MV-4-11 (cell line): ENCODE measurements at places on chromosomes 11 and 22.

GRCh38 chr11:581752-582151 is 5.5 kb downstream of the PHRF1 start:
- DNase-seq: no peak

- DNase-seq: peak; percentile 7
Observed at GRCh38 chr11:42631220-42631843, 680.5 kb upstream of the API5 start.

- DNase-seq: peak; percentile 45
Observed at GRCh38 chr11:34243600-34244464, 114.0 kb downstream of the ABTB2 start.

GRCh38 chr11:1076061-1076665 is 1.5 kb downstream of the MUC2 start:
- DNase-seq: no peak

- DNase-seq: no peak
Observed at GRCh38 chr11:87356428-87356827, 318.7 kb downstream of the TMEM135 start.

GRCh38 chr11:68040101-68040956 is 1.5 kb downstream of the TCIRG1 start:
- peak; percentile 71 for DNase-seq

GRCh38 chr11:72460091-72460647 is 25.8 kb upstream of the CLPB start:
- DNase-seq: no peak

GRCh38 chr11:48141475-48142122 is 75.0 kb upstream of the OR4B1 start:
- DNase-seq: no peak

- DNase-seq: no peak
Observed at GRCh38 chr22:27372969-27373670, 428.4 kb downstream of the MN1 start.

DNA sequence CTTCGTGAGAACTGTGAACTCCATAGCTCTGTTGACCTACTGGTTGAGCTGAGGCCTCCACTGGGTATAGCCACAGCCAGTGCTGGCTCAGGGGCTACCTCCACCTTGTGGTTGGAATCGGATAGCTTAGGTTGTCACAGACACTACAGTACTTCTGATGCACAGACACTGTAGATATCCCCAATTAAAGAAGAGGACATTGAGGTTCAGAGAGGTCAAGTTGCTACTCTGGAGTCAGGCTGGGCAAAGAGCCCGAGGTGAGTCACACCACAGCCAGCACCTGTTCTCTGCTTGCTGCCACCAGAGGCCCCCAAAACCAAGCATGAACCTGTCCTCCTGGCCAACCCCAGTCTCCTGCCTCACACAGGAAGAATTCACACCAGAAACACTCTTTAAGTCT is 5.4 kb downstream of the UFD1 start:
- no peak for DNase-seq

DNA sequence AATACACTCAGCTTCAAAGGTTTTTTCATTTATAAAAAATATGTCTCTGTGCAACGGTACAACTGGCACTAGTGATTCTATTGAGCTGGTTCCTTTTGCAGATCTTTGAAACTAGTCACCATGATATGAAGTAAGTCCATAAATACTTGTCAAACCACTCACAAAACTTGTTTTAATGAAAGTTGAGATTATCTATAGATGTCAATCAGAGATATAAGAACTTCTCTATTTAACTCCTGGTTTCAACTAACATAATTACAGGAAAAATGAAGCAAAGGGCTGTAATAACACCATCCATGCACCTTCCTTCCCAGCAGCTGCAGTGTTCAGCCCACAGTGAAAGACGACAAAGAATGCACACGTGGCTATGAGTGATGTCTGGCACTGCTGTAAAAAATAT is 44.7 kb downstream of the TMEM123 start:
- no peak for DNase-seq

DNA sequence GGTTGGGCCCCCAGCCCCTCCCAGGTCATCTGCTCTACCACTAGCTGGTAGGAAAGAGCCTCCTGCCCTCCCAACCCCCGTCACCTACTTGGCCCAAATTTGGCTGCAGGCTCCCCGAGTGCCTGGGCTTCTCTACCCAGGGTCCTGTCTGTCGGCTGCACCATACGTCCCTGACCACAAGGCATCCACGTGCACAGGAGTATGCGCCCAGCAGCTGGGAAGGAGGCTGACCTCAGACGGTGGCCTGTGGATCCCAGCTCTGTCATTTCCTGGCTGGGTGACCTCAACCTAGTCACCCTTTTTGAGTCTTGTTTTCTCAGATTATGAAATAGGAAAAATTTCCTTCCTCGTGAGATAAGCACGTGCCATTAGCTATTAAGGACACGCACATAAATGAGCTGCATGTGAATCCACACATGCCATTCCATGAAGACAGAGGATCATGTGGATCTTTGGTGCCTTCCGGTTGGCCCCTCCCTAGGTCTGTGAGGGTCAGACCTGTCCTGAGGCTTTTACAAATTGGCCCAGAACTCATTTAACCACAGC is 13.7 kb downstream of the CYB561A3 start:
- DNase-seq: peak; percentile 58

- DNase-seq: no peak
Observed at GRCh38 chr11:75800728-75801361, 14.2 kb upstream of the UVRAG start.

DNA sequence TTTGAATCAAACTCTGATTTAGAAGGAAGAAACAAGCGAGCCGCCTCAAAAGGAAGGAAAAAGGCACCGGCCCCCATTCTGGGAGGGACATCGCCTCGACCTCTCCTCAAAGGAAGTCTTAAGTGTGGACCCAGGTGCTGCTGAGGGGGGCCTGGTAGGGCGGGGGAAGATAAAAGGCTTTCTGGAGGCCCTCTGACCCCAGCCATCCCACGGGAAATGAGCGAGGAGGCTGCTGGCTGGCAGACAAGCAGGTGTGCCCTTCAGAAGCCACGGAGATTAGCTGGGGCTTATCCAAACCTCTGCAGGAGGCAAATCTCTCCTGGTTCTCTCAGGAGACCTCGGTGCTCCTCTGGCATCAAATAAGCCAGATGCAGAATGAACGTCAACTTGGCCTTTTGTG is 171.4 kb upstream of the BLID start:
- no peak for DNase-seq

DNA sequence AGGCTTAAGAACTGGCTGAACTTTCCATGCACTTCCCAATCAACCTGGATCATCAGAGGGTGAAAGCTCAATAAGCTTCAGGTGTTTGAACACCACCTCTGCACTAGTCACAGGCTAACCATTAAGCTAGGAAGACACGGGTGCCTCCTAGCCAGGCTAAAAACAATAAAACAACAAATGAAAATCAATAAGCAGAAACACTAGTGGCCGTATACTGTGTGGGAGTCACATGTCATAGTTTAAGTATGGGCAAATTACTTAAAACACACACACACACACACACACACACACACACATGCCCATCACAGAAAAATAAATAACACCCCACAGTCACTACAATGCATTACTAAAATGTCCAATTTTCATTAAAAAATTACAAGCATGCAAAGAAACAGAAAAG is 85.2 kb downstream of the APOL5 start:
- no peak for DNase-seq

GRCh38 chr11:109106151-109106906 is 315.7 kb upstream of the C11orf87 start:
- DNase-seq: no peak

DNA sequence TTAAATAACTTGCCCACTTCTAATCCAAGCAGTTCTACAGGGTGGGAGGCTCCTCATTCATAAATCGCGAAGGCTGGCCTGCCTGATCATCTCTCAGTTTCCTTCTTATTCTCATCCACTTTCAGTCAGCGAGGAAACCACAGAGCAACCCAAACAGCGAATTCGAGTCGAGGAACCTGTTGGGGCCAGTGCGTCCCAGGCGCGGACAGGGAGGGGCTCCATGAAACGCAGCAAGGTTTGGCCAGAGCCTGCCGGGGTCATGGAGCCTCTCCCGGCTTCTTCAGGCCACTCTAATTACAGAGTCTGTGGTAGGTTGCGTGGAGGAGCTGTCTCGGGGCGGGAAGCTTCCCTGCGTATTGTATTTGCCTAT is 741 bp upstream of the NAV2 start:
- peak; percentile 34 for DNase-seq

GRCh38 chr11:2089536-2090165 is 49.5 kb downstream of the IGF2 start:
- DNase-seq: peak; percentile 56

DNA sequence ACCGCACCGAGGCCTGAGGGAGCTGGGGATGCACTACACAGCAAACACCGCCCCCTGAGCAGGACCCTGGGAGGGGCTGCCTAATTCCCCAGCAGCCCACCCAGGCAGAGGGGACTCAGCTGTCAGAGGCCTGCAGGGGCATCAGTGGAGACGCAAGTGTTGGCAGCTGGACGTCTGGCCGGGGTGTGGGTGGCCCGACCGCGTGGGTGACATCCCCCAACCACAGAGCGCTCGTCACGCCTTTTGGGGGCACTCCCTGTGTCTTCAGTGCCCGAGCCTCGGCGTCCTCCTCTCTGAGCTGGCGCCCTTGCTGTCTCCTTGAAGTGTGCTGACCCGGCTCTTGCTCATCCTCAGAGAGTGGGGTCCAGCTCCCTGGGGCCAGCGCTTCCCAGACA is 150.2 kb downstream of the BRD1 start:
- no peak for DNase-seq

GRCh38 chr22:49948958-49949913 is 11.3 kb upstream of the PIM3 start:
- DNase-seq: no peak

- DNase-seq: peak; percentile 51
Observed at GRCh38 chr22:48894064-48894671, 933.5 kb downstream of the BRD1 start.

DNA sequence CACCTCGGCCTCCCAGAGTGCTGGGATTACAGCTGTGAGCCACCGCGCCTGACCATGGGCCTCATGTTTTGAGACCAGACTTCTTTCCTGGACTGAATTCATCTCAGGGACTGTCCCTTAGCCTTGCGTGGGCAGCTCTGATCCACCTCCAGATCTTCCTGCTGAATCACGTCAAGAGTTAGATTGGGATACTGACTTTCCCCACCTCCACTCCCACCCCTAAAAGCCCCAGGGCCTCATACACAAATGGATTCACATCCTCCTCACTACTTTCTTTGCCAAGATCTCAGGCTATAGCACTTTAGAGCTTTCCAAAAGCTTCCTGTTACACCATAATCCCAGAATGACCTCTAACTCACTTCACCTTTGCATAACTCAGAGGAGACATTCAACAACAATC is 12.1 kb downstream of the CCDC87 start:
- DNase-seq: no peak

- no peak for DNase-seq
Observed at GRCh38 chr11:86811637-86812321, 11.4 kb downstream of the PRSS23 start.

- no peak for DNase-seq
Observed at GRCh38 chr11:75204012-75204674, 36.4 kb upstream of the TPBGL start.

GRCh38 chr11:62613291-62613778 is 278 bp downstream of the ROM1 start:
- no peak for DNase-seq

- no peak for DNase-seq
Observed at GRCh38 chr11:128595221-128595620, 7.9 kb upstream of the ETS1 start.

DNA sequence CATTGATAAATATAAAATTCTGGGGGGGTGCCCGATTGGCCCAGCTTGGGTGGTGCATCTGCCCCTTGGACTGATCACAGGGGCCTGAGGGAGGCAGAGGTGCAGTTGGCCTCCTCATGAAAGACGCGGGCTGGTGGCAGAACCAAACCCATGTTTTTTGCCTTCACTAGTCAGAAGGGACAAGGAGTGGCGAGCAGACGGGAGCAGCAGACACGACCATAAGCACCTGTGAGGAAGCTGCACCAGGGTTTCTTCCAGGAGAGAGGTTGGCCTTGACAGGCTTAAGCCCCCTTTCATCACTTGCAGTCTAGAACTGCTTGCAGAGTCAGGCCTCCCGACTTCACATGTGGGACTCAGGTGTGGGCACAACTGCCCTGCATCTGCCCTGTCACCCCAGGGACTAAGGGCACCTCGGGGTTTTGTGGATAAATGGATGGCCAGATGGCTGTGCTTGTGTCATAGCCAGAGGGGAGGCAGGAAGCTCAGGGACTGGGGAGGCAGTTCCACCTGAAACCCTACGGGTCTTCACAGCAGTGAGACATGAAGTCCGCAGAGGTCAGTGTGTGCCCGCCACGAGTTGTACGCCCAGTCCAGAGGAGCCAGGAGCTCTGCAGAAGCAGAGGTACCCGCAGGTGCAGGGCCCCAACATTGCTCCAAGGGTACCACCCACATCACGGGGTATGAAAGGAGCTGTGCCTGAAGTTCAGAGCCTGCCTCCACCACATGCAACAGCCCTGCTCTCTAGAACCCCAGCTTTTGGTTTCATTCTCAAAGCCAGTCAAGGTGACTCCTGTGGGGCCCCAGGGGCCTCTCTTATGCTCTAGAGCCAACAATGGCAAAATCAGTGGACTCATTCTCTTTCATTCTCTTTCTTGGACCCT is 18.2 kb upstream of the SYT13 start:
- DNase-seq: no peak

- no peak for DNase-seq
Observed at GRCh38 chr11:112605093-112605666, 344.5 kb upstream of the PLET1 start.

DNA sequence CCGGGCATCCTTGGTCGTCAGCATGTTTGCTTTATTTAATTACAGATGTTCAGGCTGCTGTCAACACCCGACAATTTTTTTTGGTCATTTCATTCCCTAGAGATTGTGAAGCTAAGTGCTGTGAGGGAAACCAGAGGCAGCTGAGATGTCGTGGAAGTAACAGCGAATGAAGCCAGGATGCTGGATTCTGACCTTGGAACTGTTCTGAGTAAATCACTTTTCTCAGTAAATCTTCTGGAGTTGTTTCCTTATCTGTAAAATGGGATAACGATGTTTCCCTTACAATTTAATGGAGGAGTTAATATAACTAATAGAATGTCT is 390 bp upstream of the CKAP5 start:
- DNase-seq: no peak

- DNase-seq: no peak
Observed at GRCh38 chr11:79095424-79095823, 345.4 kb downstream of the TENM4 start.

- DNase-seq: peak; percentile 97
Observed at GRCh38 chr11:79189055-79189454, 251.8 kb downstream of the TENM4 start.

GRCh38 chr11:95697614-95698408 is 91.8 kb downstream of the FAM76B start:
- DNase-seq: no peak

- peak; percentile 5 for DNase-seq
Observed at GRCh38 chr22:43230971-43231723, 44.2 kb upstream of the TTLL12 start.
